NCI-H1092 (cell line): ENCODE measurements at places on chromosomes 5 and 9.
A peak's percentile ranks its signal among the peaks of the same experiment; 100 is the strongest.

DNA sequence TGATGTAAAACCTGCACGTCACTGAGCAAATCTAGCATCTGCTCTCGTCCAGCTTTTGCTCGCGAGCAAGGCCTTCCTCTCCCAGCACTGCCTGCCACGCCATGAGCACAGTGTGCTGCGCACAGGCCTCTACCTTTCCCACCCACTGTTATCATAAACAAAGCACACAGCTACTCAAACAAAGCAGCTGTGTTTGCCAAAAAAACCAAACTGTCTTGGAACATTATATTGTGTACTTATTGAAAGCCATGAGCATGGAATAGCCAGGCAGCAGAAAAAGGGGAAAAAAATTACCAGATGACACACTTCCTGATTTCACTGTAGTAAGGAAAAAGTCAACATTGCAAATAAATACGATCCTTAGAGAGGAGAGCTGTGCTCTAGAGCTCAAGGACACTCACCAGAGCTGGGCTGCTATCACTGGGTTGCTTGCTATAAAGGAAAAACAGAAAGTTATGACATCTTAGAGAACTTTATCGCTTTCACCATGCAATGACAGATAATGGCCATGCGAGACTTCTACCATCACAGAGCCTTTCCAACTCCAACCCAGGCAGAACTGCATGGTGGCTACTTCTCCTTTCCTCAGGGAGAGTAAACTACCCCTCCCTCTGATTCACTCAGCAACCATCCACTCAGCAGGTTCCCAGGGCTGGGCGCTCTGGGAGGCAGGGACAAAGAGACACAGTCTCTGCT is 69.6 kb downstream of the EPB41L4B start:
- peak; percentile 93 for DNase-seq

GRCh38 chr5:59069438-59070079 is 486.7 kb downstream of the RAB3C start:
- DNase-seq: no peak

DNA sequence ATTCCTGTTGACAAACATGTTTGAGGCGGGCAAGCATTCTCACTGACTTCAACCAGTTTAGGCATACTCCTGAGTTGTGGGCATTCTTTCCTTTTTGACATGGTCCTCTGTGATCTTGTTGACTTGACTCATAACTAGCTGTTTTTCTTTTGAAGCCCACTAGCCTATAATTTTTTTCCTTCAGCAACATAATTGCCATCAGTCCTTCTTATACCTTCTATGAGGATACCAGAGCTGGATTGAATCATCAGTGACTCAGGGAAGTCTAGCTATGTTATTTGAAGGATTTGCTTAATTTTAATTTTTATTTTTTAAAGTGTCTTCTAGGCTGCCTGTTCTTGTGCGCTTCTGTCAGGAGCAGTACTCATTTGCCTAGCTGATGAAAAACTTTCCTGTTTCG is 259.5 kb downstream of the NR3C1 start:
- no peak for DNase-seq

GRCh38 chr9:84671586-84672521 is 2.3 kb downstream of the NTRK2 start:
- DNase-seq: no peak

GRCh38 chr9:14393418-14393817 is 79.5 kb upstream of the NFIB start:
- DNase-seq: no peak

- no peak for DNase-seq
These were observed 47.2 kb upstream of the LIFR start for GRCh38 chr5:38603691-38604090.

DNA sequence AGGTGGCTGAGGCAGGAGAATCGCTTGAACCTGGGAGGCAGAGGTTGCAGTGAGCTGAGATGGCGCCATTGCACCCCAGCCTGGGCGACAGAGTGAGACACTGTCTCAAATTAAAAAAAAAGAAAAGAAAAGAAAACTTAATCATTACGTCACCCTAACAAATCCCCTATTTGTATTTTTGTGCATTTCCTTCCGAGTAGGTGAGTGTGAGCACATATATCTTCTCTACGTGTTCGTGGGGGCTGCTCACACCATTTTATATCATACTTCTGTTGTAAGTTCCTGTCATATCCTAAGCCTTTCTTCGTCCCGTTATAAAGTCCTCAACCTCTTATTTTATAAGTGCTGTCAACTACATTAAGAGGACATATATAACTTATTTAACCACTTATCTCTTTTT is 41.9 kb upstream of the GRHPR start:
- DNase-seq: no peak

GRCh38 chr9:113652355-113653152 is 189.0 kb downstream of the RGS3 start:
- no peak for DNase-seq

GRCh38 chr5:65451436-65451835 is 30.3 kb downstream of the ADAMTS6 start:
- no peak for DNase-seq

GRCh38 chr5:33048315-33048714 is 337.2 kb downstream of the NPR3 start:
- DNase-seq: no peak

DNA sequence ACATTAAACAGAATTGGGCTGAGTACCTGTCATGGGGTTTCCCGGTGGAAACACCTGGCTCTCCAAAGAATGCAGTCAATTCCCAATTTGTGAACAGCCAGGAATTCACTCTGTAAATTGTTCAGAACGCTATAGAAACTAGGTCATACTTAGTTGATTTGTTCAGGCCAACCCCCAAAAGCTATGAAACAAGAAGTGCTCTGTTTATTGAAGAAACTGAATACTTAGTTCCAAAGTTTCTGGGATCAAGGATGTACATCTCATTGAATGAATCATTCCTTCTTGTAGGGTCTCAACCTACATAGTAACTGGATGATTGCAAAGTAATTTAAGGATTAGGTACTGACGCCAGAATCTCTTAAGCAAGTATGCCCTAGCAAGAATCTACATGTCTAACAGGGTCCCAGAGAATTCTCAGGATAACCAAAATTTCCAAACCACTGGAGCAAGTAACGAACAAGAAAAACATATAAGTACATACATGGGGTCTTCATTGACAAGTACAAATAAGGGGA is 659 bp upstream of the TUSC1 start:
- DNase-seq: no peak

DNA sequence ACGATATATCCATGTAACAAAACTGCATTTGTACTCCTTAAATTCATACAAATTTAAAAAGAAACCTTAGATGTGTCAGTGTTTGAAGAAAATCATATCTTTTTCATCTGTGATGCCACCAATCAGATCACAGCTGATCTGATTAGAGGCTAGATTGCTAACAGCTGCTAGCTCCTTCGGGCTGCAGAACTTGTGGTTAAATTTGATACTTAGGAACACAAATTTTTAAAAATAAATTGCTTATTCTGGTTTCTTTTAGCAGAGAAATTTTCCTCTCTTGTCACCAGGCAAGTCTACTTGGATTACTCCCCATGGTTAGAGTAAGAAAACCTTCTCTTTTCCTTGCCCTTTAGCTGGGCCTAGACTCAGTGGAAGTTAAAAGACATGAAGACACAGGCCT is 94.6 kb upstream of the RANBP6 start:
- DNase-seq: no peak

- DNase-seq: no peak
These were observed 126.2 kb downstream of the SEMA6A start for GRCh38 chr5:116448450-116448849.

- no peak for DNase-seq
These were observed 1.2 kb downstream of the IRX1 start for GRCh38 chr5:3596857-3597166.

- peak; percentile 60 for DNase-seq
These were observed 8.7 kb downstream of the CCL21 start for GRCh38 chr9:34701023-34701768.

DNA sequence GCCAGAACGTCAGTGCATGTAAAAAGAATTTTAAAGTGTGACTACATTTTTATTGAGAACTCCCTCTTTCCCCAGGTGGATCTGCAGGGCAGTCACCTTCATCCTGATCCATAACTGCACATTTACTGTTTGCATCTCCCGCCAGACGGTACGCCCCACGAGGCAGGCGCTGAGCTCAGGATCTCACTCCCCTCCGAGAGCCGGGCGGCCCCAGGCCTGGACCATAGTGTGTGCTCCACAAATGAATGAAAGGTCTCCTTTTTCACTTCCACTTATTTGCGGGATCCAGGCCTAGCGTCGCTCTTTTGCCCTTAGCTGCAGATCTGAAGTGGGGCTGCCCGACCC is 378 bp downstream of the DROSHA start:
- no peak for DNase-seq

- no peak for DNase-seq
These were observed 52.1 kb downstream of the GDNF start for GRCh38 chr5:37787742-37788141.

- no peak for DNase-seq
These were observed 110.7 kb upstream of the MAMDC2 start for GRCh38 chr9:69932901-69933300.

GRCh38 chr9:7782400-7783120 is 17.0 kb downstream of the DMAC1 start:
- DNase-seq: no peak

GRCh38 chr9:87683751-87684626 is 41.9 kb upstream of the CTSL start:
- no peak for DNase-seq

GRCh38 chr5:14144586-14145434 is 1.7 kb downstream of the TRIO start:
- peak; percentile 33 for DNase-seq

GRCh38 chr5:151580858-151581257 is 10.3 kb downstream of the FAT2 start:
- no peak for DNase-seq

DNA sequence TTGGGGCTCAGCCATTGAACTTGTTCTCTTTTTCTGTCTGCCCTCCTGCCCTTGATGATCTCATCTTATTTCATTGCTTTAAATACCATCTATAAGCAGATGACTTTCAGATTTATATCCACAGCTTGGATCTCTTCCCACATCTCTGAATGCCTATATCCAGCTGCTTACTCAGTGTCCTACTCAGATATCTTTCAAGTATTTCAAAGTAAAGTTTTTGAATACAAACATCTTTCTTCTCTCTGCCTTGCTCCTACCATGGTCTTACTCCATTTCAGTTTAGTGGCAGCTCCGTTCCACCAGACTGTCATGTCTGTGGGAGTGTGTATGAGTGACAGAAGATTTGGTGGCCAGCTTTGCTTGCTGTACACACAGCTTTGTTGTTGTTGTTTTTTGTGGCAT is 59.7 kb downstream of the ERBIN start:
- no peak for DNase-seq

DNA sequence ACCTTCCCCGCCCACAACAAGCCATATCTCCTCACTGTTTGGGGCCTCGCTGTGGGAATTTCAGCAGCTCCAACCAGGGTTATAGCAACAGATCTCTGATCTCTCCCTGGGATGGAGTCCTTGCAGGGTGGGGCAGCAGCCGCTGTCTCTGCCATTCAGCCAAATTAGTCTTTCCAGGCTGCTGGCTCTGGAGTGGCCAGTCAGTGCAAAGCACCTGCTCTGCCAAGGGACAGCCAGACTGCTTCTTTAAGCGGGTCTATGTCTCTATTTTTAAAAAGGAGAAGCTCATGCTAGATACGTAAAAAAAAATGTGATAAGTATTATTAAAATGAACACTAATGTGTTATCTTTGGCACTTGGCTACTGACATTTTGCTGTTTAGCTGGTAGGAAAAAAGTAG is 380.2 kb downstream of the CDH10 start:
- no peak for DNase-seq

DNA sequence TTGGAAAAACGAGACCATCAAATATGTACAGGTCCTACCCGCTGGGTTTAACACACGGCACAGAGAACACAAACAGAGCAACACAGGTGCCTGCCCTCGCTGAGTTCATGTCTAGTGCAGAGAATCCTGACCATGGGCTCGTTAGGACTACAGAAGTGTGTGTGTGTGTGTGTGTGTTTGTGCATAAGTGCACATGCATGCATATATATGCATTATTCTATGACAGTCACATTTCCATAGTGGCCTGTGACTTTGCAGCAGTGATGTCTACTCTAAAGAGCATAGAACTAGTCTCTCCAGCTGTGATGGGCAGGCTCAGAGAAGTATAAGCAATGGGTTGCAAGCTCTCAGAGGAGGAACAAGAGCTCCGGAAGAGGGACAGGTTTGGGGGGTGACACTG is 27.7 kb downstream of the ORM2 start:
- no peak for DNase-seq

- DNase-seq: no peak
These were observed 321.5 kb upstream of the TRPM3 start for GRCh38 chr9:71442937-71443336.

DNA sequence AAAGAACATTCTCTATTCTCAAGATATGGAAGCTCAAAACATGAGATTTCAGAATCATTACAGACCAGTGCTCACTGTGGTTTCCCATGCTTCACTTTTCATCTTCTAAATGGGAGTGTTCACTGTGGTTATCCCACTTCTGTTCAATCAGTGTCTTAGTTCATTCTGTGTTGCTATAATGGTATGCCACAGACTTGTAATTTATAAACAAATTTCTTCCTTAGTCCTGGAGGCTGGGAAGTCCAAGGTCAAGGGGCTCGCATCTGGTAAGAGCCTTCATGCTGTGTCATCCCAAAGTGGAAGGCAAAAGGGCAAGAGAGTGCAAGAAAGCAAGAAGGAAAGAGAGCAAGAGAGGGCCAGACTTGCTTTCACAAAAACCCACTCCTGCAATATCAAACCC is 146.3 kb downstream of the TTC39B start:
- DNase-seq: no peak

- no peak for DNase-seq
These were observed 55.5 kb upstream of the DMRT1 start for GRCh38 chr9:785997-786396.

GRCh38 chr5:42090162-42090561 is 165.1 kb downstream of the FBXO4 start:
- DNase-seq: no peak

DNA sequence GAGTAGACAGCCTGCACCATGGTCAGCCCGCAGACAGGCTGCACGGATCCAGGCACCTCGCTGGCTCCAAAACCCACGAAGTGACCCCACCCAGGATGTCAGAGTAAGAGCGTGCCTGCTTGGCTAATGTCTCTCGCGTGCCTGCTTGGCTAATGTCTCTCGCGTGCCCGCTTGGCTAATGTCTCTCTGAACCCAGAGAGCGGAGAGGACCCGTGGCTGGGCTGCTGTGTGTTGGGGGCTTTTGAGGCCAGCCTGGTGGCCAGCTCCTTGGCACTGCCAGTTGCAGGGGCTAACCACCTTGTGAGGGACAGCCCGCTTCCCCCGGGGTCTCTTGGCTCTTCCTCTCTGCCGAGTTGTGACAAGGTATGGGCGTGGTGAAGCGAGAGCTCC is 8.9 kb upstream of the RXRA start:
- DNase-seq: no peak

- no peak for DNase-seq
These were observed 60.1 kb downstream of the PDE4D start for GRCh38 chr5:59833448-59833847.

- no peak for DNase-seq
These were observed 531.6 kb upstream of the CLINT1 start for GRCh38 chr5:158390577-158390976.

GRCh38 chr5:5347442-5347841 is 75.0 kb upstream of the ICE1 start:
- DNase-seq: no peak

- DNase-seq: no peak
These were observed 22.8 kb downstream of the RNF44 start for GRCh38 chr5:176514244-176514950.
